ENCODE measurements at places on chromosomes 12 and 14.

- DNase-seq = no peak
These were observed 605.4 kb downstream of the MED13L start for GRCh38 chr12:115672086-115672485.

DNA sequence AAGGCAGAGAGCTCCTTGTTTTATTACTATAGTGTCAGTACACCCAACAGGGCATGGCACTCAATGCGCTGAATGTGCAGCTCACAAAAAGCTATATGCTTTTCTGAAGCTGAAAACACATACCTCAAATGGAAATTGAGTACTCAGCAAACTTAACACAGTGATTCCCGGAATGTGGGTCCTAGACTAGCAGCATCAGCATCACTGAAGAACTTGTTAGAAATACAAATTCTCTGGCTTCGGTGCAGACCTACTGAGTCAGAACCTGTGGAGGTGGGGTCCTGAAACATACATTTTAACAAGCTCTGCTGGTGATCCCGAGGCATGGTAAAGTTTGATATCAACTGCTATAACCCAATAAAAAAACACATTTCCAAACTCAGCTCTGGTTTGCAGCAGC is 14.9 kb downstream of the RERG start:
- DNase-seq = no peak

- no peak for DNase-seq
These were observed 36.6 kb downstream of the TSPAN9 start for GRCh38 chr12:3113671-3114325.

- DNase-seq = no peak
These were observed 120.9 kb upstream of the GSC start for GRCh38 chr14:94890785-94891184.

- DNase-seq = no peak
These were observed 62.8 kb downstream of the OTOGL start for GRCh38 chr12:80162177-80162576.

DNA sequence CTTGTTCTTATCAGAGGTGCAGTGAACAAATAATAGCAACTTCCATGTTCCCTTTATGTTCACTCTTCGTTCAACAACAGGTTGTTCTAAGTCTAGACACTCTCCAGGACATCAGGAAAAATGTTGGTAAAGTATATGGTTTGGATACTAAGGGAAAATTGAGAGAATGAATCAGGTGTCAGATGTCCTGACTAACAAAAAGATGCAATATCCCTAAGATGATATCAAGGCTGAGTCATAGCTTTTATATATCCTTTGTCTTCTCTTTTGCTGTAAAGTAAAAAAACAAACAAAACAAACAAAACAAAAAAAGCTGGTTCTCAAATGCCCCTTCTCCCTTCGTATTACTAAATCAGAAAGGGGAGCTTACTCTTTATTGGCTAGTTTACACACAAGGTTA is 11.1 kb downstream of the GLIPR1L1 start:
- DNase-seq = no peak

DNA sequence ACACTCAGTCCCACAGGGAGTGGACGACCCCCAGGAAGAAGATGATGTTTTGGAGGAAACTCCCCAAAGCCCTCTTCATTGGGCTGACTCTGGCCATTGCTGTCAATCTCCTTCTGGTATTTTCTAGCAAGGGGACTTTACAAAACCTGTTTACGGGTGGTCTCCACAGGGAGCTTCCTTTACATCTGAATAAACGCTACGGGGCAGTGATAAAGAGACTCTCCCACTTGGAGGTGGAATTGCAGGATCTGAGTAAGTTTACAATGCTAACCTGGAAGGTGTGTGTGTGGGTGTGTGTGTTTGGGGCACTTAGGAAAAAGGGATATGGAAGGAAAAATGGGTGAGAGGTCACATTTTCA is 416 bp downstream of the GALNT8 start:
- DNase-seq = no peak

DNA sequence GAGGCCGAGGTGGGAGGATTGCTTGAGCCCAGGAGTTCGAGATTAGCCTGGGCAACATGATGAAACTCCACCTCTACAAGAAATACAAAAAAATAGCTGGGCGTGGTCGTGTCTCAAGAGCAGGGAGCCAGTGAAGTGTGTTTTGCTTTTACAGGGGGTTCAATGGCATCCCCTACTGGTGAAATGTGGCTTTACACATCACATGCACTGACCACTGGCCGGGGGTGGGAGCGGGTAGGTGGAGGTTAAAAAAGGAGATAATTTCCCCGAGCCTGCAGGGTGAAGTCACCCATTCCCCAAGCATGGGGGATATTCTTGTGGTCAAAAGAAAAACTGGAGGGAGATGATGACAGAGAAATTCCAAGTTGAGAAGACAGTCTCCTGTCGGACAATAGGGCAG is 63.6 kb upstream of the PWP1 start:
- no peak for DNase-seq

DNA sequence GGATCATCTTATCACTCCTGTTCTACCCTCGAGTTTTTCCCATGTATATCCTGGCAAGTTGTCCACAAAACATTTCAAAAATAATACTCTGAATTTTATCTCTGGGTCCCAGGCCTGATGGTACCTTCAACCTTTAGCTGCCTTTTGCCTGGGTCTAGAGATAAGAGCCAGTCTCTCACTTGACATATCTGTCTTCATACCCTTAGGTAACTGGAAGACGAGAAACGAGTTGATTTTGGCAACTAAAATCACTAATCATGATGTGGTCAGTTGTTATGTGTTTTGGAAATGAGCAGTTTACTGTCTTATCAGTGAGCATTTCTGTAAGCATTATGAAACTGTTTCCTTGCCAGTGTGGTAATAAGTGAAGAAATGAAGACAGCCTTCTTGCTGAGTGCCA is 6.3 kb downstream of the RNF10 start:
- DNase-seq = peak; percentile 98

DNA sequence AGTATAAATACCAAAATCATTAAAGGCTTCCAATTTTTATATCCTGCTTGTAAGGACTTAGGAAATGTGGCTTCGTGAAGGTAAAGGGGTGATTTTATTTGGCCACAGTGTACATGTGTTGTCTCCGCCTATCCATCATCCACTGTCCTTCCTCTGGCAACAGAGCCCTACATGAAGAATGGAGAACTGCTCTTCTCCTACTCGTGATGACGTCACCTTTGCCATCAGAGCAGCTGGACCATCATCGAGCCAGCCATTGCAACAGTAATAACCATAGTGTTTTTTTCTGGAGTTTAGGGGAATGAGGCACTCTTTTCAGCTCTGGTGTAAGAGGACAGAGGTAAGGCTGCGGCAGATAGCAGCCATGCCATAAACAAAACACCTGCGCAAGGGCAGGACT is 19.2 kb downstream of the ITPR2 start:
- no peak for DNase-seq

DNA sequence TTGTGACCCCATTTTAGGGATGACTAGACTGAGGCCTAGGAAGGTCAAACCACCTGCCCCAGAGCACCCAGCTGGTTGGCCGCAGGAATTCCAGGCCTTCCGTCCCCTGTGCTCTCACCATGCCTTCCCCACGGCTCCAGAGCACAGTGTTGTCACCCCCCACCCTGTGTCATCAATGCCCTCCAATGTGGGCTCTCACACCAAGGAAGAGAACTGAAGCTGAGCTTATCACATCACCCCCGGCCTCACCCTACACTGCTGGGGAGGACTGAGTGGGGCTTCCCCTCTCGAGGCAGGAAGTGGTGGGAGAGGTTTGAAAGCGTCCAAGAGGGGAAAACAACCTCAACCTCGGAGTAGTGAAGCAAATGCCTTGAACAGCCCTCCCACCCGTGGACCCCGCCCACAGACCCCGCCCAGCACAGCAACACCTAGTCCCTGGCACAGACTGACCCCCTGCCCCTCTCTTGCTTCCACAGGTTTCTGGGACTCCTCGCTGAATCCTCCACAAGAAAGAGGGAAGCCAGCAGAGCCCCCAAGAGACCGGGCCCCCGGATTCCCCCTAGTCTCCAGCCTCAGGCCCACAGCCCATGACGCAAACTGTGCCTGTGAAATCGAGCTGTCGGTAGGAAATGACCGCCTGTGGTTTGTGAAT is 97.2 kb downstream of the LGMN start:
- DNase-seq = peak; percentile 51

DNA sequence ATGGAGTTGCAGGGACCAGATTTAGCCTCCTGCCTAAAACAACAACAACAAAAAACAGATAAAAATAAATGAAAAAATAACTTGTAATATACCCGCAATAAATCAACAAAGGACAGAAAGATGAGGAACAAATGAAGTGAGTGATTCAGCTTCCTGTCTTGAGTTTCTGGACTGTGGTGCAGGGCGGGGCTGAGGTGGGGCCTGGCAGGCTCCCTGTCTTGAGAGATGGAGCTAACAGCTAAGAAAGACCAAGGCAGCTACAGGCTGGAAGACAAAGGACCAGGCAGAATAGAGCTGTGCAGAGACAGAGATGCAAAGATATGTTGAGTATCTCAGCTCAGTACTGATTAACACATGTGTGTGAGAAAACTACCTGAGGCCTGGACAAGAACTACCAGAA is 879.2 kb downstream of the AACS start:
- DNase-seq = no peak

DNA sequence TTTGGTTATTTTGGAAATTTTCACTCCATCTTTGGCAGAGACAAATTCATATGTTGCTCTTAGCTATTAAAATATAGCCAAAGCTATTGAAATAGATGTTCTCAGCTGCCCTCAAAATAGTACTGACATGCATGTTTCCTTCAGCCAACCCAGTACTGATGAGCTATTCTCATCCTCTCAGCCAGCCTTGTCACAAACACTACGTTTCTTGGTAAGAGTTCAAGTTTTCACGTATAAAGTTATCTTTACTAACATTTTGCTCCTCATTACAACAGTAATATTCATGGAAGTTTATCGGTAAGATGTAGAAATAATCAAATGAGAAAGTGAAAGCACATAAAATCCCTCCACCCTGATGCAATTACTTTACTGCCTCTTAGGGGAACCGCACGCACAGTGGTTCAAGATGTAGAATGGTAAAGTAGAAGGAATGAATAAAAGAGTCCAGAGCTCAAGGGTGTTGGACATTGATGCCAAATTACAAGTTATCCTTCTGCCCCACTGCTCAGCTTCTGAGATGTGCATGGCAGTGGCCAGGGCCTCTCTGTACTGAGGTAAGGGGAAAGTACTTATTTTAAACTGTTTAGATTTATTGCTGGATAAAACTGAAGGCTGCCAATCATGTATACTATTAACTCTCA is 20.7 kb downstream of the GCH1 start:
- no peak for DNase-seq

DNA sequence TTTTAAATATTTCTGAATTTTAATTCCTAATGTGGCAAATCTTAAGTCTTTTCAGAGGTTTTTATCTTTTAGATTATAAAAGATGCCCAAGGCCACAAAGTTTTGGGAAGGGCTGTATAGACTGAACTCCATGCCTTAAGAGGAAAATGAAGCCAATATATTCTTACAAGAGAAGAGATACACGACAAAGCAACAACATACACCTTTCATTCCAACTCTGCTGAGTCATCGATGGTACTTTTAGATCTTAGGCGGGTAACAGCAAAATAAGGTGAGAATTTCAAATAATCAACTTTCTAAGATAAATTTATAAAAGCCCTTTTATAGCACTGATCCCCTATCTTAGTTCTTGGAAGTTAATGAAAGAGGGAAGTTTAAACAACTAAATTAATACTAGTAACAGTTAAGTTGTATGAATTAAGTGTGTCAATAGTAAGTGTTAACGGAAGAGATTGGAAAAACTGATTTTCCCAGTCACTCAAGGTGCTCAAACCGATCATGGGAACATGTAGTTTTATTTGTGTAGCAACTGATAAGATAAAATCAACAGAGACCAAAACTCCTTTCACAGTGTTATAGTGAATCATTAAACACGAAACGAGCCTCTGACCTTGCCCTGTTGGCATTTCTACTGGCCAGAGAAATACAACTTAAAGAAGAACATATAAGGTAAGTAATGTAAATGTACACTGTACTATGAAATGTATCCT is 18.8 kb upstream of the PIK3C2G start:
- DNase-seq = no peak

GRCh38 chr12:127779301-127780045 is 487.5 kb upstream of the TMEM132C start:
- no peak for DNase-seq

- DNase-seq = no peak
These were observed 67.8 kb upstream of the KCNH3 start for GRCh38 chr12:49470986-49471385.

All from GF-D8 (cell line).